SJSA1 (cell line): ENCODE measurements at places on chromosomes 6 and 20. TPM values are rescaled to one million over a fixed set of nuclear protein-coding genes. Genes with fewer than 3 reads are reported as not detected.

DNA sequence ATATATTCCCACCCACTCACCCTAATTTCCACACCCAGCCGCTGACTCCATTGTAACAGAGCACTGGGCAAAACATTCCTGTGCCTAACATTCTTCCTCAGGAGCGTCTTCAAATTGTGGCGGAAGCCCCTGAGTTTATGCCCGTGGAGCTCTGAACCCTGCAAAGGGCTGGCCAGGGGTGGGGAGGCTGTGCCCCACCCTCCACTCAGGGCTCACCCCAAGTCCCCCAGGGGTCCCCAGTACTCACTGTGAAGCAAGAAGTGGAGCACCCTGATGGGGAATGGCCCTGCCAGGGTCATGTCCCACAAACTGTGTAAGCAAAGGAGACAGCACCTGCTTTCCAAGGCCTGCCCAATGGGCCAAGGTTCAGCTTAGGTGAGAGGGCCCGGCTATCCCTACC lies 303.2 kb downstream of the PREX1 start:
- no peaks in the 10 kb centered on the region; the same call in 1 of the 2 replicates for H3K27me3 ChIP-seq
- H3K36me3 ChIP-seq, result no peaks in the 10 kb centered on the region
- DNase-seq, result no peak
- no peak overlapping the region for H3K4me3 ChIP-seq
- no peaks in the 10 kb centered on the region for H3K4me1 ChIP-seq

- H3K27me3 ChIP-seq, result no peaks in the 10 kb centered on the region
- peak; percentile 19 for DNase-seq
- H3K4me3 ChIP-seq, result no peak overlapping the region
- no peak overlapping the region for H3K27ac ChIP-seq
- H3K36me3 ChIP-seq, result no peaks in the 10 kb centered on the region
Measured at GRCh38 chr6:46510651-46511050, 19.4 kb upstream of the RCAN2 start.

- H3K36me3 ChIP-seq, result no peaks in the 10 kb centered on the region
- no peak overlapping the region for H3K4me3 ChIP-seq
- no peaks in the 10 kb centered on the region for H3K27me3 ChIP-seq
- no peaks in the 10 kb centered on the region for H3K4me1 ChIP-seq
- DNase-seq, result no peak
- no peak overlapping the region for H3K27ac ChIP-seq
Measured at GRCh38 chr20:5085380-5085779, 34.4 kb downstream of the PCNA start.

DNA sequence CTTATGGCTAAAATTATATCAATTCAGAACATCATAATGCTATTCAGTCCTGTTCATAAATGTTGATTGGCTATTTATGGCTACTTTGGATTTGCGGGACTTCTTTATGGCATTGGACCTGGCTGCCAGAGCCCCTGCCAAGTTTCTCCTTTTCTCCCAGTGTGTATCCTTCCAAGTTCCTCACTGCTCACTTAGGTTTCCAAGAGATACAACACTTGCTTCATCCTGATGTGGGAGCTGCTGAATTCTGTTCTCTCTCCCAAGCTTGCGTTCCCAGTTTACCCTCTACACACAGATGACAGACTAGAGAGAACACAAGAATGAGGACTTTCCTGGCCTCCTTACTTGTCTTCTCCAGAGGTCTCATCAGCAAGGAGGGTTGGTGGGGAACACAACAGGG lies 18.4 kb upstream of the DAAM2 start:
- no peak overlapping the region for H3K27ac ChIP-seq
- no peak overlapping the region for H3K4me3 ChIP-seq

DNA sequence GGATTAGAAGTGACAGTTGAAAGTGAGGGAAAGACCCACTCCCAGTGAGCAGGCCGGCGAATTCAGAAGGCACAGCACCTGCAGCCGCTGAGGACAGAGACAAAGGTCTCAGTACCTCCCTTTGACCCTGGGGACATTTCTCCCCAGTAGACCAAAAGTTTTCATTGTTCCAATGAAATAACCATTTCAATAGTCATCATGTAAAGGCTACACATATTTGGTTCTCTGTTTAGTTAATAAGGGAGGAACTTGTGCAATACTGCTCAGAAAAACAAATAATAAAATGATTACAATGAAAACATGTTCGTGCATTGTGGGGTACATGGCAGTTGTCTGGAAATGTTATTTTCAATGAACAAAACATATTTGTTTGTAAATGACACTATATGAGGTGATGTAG lies 52.5 kb downstream of the EDN1 start:
- H3K4me1 ChIP-seq, result peaks cover 38% of the 10 kb centered on the region
- peak overlapping the region; percentile 34 for H3K27ac ChIP-seq
- no peaks in the 10 kb centered on the region for H3K36me3 ChIP-seq
- no peak for DNase-seq
- no peak overlapping the region for H3K4me3 ChIP-seq

GRCh38 chr6:139029470-139030227 lies 1.1 kb downstream of the ABRACL start:
- peak overlapping the region; percentile 73 for H3K4me3 ChIP-seq
- H3K36me3 ChIP-seq, result peaks cover 14% of the 10 kb centered on the region
- peak overlapping the region; percentile 31; the same call in 1 of the 2 replicates for H3K27ac ChIP-seq
- H3K4me1 ChIP-seq, result peaks cover 9% of the 10 kb centered on the region; the same call in 1 of the 2 replicates
- DNase-seq, result peak; percentile 47

GRCh38 chr6:71254323-71254722 lies 34.3 kb upstream of the OGFRL1 start:
- H3K4me1 ChIP-seq, result peaks cover 24% of the 10 kb centered on the region
- H3K27ac ChIP-seq, result no peak overlapping the region
- H3K36me3 ChIP-seq, result no peaks in the 10 kb centered on the region
- no peaks in the 10 kb centered on the region for H3K27me3 ChIP-seq

GRCh38 chr6:159959976-159960384 lies 8.9 kb upstream of the IGF2R start:
- no peak overlapping the region for H3K27ac ChIP-seq
- DNase-seq, result no peak
- H3K27me3 ChIP-seq, result no peaks in the 10 kb centered on the region
- H3K36me3 ChIP-seq, result no peaks in the 10 kb centered on the region
- H3K4me1 ChIP-seq, result no peaks in the 10 kb centered on the region

The DLL1 gene
- total RNA-seq, result 0.03 TPM in 1 of 2 replicates, not detected in the other

GRCh38 chr6:20574355-20574754 lies 40.1 kb downstream of the CDKAL1 start:
- no peak overlapping the region for H3K27ac ChIP-seq
- no peaks in the 10 kb centered on the region; the same call in 1 of the 2 replicates for H3K36me3 ChIP-seq
- H3K27me3 ChIP-seq, result no peaks in the 10 kb centered on the region; the same call in 1 of the 2 replicates
- DNase-seq, result no peak
- H3K4me1 ChIP-seq, result no peaks in the 10 kb centered on the region

The C20orf202 gene
- total RNA-seq, result not detected in 2 replicates

GRCh38 chr20:12535316-12535715 lies 473.5 kb upstream of the SPTLC3 start:
- no peaks in the 10 kb centered on the region for H3K27me3 ChIP-seq
- no peak for DNase-seq
- H3K27ac ChIP-seq, result no peak overlapping the region
- H3K36me3 ChIP-seq, result no peaks in the 10 kb centered on the region

The SLC17A2 gene
- not detected in 2 replicates for total RNA-seq
